Spinal cord (tissue), 10 donors: ENCODE measurements at places on chromosomes 2 and 18.

DNA sequence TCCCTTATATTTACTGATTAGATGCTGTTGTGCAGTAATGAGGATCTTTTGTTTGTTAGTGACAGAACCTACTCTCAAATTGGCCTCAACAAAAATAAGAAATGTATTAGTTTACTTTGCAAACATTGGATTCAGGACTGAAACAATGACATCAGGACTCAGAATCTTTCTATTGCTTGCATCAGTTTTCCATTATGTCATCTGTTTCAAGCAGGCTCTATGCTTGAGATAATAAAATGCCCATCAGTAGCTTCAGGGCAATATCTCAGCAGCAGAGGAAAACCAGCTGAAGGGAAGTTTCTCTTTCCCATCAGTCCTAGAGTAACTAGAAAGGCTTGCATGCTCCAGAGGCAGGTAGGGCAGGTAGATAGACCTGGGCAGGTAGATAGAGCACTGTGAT, 375.5 kb upstream of the SLC8A1 start:
- no peak for DNase-seq

DNA sequence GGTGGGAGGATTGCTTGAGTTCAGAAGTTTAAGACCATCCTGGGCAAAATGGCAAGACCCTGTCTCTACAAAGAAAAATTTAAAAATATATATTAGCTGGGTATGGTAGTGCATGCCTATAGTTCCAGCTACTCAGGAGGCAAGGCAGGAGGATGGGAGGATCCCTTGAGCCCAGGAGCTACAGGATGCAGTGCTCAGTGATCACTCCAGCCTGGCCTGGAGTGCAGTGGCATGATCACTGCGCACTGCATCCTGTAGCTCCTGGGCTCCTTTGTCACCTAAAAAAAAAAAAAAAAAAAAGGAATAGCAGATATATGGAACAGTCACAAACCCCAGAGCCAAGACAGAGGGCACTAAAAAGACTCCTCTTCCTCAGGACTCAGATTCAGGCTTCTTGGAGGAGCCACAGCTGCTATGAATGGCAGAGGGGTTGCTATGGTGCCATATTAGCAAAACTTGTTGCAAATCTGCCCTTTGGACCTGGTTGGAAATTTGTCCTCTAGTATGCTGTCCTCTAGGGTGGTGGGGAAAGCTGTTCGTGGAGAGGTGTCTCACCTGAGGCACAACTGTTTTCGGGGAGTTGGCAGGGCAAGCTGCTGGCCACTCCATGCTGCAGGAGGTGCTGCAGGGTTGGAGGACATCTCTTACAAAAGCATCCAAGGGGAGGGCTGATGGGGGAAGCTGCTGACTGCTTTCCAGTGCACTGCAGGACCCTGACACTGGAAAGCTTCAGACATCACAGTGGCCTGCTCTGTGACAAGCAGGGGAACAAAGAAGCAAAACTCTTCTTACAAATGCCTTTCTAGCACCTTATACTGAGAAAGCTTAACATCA, 22.7 kb downstream of the CYP20A1 start:
- no peak for DNase-seq

- no peak for DNase-seq
Observed at GRCh38 chr18:58013241-58014211, 30.5 kb upstream of the NEDD4L start.

- no peak for DNase-seq
Observed at GRCh38 chr2:131054488-131054887, 38.8 kb downstream of the FAM168B start.

DNA sequence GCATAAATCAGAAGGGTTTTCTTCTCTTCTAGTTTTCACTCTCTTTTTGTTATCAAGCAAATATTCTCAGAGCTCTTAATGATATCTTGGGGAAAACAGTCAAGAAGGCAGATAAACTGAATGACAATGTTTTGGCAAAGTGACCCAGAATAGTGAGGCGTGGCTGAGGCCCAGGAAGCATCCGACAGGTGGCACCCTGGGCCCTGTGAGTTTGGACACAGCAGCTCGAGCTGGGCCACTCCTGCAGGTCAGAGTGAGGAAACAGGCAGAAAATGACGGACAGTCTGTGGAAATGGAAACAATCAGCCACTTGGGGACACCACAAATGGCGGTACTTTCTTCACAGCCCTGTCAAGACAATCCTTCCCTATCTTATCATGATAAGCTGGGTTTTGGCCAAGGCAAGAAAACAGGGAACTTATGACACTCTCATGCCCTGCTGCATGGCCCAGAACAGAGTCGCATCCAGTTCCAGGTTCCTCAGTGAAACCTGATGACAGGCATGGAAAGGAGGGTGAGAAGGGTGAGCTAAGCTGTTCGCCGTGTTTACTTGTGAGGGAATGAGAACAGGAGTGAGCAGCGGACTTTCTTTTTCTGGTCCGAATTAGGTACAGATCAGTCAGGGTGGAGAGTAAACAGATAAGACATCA, 32.1 kb downstream of the MRPL44 start:
- no peak for DNase-seq

- no peak for DNase-seq
Observed at GRCh38 chr2:71453404-71454220, at the start of gene DYSF. Gene DYSF (plus strand): TSS chr2:71453561.

DNA sequence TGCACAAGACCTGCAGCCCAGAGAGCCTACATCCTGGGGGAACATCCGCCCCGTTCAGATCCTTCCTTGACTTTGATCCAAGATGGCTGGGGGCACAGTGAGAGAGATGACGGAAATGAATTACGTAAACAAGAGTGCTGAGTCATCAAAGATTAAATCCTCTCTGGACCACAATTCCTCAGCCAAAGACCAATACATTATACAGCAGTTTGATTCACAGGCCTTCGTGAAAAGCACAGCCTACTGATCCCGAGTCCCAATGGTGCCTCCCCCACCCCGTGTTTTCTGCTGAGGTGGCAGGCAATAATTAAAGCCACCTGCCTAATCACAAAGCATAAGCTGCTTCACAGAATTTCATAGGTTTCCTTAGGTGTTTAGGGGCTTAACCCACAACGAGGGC, 43.0 kb downstream of the MYO5B start:
- no peak for DNase-seq

DNA sequence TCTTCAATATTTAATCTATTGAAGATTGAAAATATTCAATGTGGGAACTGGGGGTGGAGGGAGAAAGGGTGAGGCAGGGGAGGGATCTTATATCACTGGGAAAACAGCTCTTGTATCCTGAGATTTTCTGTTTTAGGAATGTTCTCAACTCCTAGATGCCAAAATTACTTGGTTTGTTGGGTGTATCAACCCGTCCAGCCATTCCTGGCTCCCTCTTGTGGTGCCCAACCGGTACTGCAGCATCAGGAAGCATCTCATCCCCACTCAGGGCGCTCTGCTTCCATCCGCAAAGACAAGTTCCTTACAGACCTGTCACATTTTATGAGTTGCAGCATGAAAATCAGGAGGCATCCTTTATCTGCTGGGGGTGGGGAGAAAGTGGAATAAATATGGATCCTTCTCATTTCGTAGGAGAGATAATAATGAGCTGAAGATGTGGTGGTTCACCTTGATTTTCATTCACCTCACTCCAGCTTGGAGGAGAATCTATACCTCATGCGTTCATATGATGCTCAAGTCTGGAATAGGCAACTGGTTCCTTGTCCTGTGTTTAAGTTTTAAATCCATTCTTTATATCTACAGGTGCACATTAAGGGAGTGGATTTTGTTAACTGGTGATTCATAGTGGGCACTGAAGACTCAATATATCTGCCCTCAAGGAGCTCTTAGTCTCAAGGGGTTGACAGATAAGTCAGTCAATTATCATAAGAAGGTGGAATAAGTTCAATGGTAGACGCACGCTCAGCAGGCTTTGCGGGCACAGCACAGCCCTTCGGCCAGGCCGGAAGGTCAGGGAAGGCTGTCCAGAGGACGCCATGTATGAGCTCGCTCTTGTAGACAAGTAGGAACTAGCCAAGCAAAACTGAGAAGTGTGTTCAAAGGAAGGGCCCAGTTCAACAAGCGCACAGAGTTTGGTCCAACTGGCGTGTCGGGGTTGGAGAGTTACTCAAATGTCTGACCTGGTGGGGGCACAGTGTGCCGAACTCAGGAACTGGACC, 127.3 kb downstream of the RNF144A start:
- peak; percentile 75 for DNase-seq

- DNase-seq, result no peak
Observed at GRCh38 chr2:208006833-208007232, 18.5 kb downstream of the PLEKHM3 start.

DNA sequence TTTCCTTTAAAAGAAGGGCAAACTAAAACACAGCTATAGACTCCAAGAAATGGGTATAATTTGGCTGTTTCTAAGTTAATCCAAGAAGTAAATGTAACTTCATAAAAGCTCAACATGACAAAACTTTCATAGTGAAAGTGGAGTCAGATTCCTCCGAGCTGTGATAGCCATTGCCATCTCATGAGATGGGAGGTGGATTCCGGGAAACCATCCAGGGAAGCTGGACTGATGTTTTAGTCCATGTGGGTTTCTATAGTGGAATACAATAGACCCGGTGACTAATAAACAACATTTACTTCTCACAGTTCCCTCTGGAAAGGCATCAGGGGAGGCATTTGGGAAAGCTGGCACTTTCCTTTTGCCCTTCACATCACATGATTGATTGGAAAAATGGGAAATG, 10.0 kb upstream of the LAPTM4A start:
- no peak for DNase-seq

DNA sequence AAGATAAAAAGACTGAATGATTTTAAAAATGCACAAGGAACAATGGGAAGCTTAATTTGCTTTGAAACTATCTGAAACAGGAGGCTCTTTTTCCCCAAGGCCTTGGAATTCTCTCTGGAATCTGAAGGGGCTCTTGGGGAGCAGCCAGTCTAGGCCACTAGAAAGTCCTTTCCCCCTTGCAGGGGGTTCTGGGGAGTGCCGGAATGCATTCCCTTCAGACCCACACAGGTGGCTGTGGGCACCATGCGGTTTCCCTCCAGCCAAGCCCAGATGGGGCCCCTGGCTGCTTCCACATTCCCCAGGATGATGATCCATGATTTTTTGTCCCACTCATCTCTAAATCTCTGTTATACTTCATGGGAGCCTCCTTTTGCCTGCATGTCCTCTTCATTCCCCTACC, 10.7 kb downstream of the GPR45 start:
- no peak for DNase-seq

DNA sequence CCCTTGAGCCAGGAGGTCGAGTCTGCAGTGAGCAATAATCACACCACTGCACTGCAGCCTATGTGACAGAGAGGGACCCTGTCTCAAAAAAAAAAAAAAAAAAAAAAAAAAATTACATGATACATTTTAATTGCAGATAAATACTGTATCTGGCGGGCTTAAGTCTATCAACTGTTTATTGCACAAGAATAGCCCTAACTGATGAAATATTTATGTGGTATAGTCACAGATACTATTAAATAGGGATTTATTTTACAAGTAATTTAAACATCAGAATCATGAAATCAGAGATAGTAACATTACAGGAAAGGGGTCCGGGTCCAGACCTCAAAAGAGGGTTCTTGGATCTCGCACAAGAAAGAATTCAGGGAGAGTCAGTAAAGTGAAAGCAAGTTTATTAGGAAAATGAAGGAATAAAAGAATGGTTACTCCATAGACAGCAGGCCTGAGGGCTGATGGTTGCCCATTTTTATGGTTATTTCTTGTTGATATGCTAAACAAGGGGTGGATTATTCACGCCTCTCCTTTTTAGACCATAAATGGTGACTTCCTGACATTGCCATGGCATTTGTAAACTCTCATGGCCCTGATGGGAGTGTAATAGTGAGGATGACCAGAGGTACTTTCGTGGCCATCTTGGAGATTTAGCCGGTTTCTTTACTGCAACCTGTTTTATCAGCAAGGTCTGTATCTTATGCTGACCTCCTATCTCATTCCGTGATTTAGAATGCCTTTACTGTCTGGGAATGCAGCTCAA, 166.6 kb downstream of the PMAIP1 start:
- DNase-seq, result no peak

- no peak for DNase-seq
Observed at GRCh38 chr2:238237431-238238135, 2.3 kb downstream of the HES6 start.

DNA sequence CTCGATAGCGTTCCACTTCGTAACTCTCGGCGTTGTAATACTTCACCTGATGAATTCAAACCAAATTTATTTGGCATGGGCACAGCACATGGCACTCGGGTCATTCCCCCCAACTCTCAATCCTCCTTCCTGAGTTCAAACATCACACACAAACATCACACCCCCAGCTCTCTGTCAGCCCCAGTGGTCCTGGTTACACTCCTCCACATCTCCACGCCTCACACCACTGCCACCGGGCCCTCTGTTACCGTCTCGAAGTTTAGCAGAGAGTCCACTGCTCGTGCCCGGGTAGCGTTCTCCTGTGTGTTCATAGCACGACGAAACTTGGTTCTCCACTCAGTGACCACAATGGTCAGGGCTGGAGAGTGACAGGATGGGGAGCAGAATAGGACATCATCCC, 4.6 kb downstream of the ABCB6 start:
- no peak for DNase-seq
